Activated T-cell treated with anti-CD3 and anti-CD28 coated beads, Interleukin-2, amount 50 U/mL, for 48 hours (primary cell): ENCODE measurements at places on chromosomes 6 and 20.

- DNase-seq, result no peak
Observed at GRCh38 chr20:57500962-57501361, 24.0 kb downstream of the CTCFL start.

GRCh38 chr20:63589261-63590217 is 15.5 kb upstream of the HELZ2 start:
- DNase-seq, result no peak

DNA sequence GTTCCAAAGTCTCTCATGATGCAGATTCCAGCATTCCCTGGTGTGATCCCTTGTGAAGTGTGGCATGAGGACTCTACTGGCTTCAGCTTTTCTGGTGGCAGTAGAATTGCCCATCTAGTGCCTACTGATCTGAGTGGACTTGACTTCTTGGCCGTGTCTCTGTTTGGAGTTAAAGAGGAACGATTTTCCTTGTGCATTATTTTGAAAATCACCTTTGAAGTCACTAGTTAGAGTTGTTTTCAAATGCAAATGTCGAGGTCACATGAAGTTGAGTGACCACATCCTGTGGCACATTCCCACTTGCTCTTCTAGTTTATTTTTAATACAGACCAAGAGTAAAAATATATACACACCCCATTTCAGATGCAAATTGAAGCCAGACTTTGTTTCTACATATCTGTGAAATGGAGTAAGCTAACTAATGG is 270.7 kb upstream of the TAB2 start:
- no peak for DNase-seq

- DNase-seq, result no peak
Observed at GRCh38 chr20:10998476-10998875, 324.7 kb upstream of the JAG1 start.

GRCh38 chr20:12391099-12391498 is 473.4 kb downstream of the BTBD3 start:
- no peak for DNase-seq

GRCh38 chr6:35662999-35663398 is 25.7 kb downstream of the FKBP5 start:
- no peak for DNase-seq
